ENCODE measurements at places on chromosomes 7 and 10.

- H3K36me3 ChIP-seq: no peaks in the 10 kb centered on the region
- H3K4me1 ChIP-seq: no peaks in the 10 kb centered on the region
- DNase-seq: no peak
These were observed 26.9 kb upstream of the SLC29A4 start for GRCh38 chr7:5255832-5256231.

- no peak for DNase-seq
- no peaks in the 10 kb centered on the region for H3K27me3 ChIP-seq
- no peak overlapping the region for H3K27ac ChIP-seq
- H3K4me1 ChIP-seq: no peaks in the 10 kb centered on the region
- no peak overlapping the region for H3K4me3 ChIP-seq
- H3K36me3 ChIP-seq: no peaks in the 10 kb centered on the region
These were observed 69.4 kb downstream of the C1GALT1 start for GRCh38 chr7:7251742-7252141.

- no peaks in the 10 kb centered on the region for H3K27me3 ChIP-seq
- H3K36me3 ChIP-seq: no peaks in the 10 kb centered on the region
- H3K4me3 ChIP-seq: no peak overlapping the region
- H3K4me1 ChIP-seq: no peaks in the 10 kb centered on the region
- H3K27ac ChIP-seq: no peak overlapping the region
These were observed 11.5 kb upstream of the GRIFIN start for GRCh38 chr7:2487586-2488271.

DNA sequence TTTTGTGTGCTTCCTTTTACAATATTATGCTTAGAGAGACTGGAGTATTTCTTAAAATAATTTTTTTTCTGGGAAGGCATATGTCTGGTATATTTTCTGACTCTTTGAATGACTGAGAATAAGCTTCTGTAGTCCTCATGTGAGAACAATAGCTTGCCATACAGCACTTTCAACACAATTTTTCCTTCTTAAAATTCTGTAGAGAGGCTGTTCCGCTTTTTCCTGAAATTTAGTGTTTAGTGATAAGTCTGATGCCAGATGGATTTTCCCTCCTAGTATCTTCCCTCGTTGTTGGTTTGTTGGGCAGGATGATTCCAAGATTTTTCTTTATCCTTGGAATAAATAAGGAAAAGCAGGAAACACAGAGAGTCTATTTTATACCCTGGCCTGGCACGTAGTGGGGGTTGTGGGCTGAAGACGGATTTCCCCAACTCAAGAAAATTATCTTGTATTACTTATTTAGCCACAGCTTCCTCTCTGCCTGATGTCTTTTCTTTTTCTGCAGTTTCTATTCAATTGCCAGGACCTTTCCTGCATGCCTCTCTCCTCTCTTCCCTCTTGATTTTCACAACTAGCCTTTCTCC is 111.2 kb downstream of the AOAH start:
- no peak overlapping the region for H3K4me3 ChIP-seq
- H3K27me3 ChIP-seq: no peaks in the 10 kb centered on the region
- no peak for DNase-seq
- no peaks in the 10 kb centered on the region for H3K36me3 ChIP-seq
- H3K27ac ChIP-seq: no peak overlapping the region
- H3K4me1 ChIP-seq: no peaks in the 10 kb centered on the region

- DNase-seq: no peak
- H3K4me1 ChIP-seq: no peaks in the 10 kb centered on the region
- no peaks in the 10 kb centered on the region for H3K27me3 ChIP-seq
- no peak overlapping the region for H3K4me3 ChIP-seq
These were observed 206.6 kb upstream of the GPR26 start for GRCh38 chr10:123459371-123460091.

- no peaks in the 10 kb centered on the region for H3K36me3 ChIP-seq
- H3K27me3 ChIP-seq: no peaks in the 10 kb centered on the region
- peaks cover 4% of the 10 kb centered on the region for H3K4me1 ChIP-seq
- H3K4me3 ChIP-seq: no peak overlapping the region
These were observed 147.3 kb downstream of the NRCAM start for GRCh38 chr7:108308903-108309302.

- DNase-seq: no peak
- H3K4me3 ChIP-seq: no peak overlapping the region
- H3K27me3 ChIP-seq: no peaks in the 10 kb centered on the region
- H3K27ac ChIP-seq: no peak overlapping the region
- no peaks in the 10 kb centered on the region for H3K4me1 ChIP-seq
These were observed 134.0 kb upstream of the NPS start for GRCh38 chr10:127415116-127415515.

DNA sequence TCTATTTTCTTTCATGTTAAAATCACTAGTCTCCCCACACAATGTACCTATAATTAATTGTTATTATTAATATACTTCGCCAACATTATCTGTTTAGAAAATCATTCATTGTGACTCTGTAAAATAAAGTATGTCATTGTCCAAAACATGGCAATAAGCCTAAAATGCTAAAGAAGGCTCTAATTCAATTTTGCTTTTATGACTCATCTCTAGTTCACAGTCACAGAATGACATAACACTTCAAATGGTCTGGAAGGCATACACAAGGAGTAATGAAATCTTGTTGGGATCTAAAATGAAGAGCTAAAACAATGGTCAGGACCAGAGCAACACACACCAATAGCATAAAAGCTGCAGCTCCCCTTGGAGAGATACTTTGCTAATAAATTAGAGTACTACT is 505.8 kb downstream of the GPAM start:
- no peaks in the 10 kb centered on the region for H3K4me1 ChIP-seq
- H3K27ac ChIP-seq: no peak overlapping the region
- H3K36me3 ChIP-seq: no peaks in the 10 kb centered on the region
- DNase-seq: no peak
- no peaks in the 10 kb centered on the region for H3K27me3 ChIP-seq
- H3K4me3 ChIP-seq: no peak overlapping the region

DNA sequence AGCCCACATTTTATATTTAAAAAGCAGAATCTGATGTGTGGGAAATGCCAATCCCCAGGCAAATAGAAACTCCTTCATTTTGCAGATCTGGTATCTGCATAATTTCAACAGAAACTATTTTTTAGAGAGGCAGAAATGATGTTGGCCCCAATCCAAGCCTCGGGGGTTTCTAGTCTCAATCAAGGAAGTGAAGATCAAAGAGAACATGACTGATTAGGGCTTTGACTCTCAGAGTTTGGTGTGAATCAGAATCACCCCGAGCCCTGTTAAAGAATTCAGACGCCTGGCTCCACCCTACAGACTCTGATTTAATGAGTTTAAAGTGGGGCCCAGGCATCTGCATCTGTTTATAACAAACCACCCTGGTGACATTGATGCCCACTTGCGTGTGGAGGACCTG is 36.7 kb upstream of the UBE2H start:
- no peak for DNase-seq
- no peak overlapping the region for H3K27ac ChIP-seq
- no peaks in the 10 kb centered on the region for H3K4me1 ChIP-seq
- no peak overlapping the region for H3K4me3 ChIP-seq

- peaks cover 33% of the 10 kb centered on the region for H3K36me3 ChIP-seq
- no peak overlapping the region for H3K27ac ChIP-seq
- H3K4me3 ChIP-seq: no peak overlapping the region
- H3K27me3 ChIP-seq: no peaks in the 10 kb centered on the region
- no peaks in the 10 kb centered on the region for H3K4me1 ChIP-seq
- no peak for DNase-seq
These were observed 3.9 kb upstream of the PYROXD2 start for GRCh38 chr10:98418665-98419468.

- H3K27me3 ChIP-seq: no peaks in the 10 kb centered on the region
- peaks cover 19% of the 10 kb centered on the region for H3K4me1 ChIP-seq
- H3K36me3 ChIP-seq: no peaks in the 10 kb centered on the region
- peak overlapping the region; percentile 48 for H3K4me3 ChIP-seq
- DNase-seq: peak; percentile 62
- peak overlapping the region; percentile 91 for H3K27ac ChIP-seq
These were observed 256.4 kb downstream of the KIAA1217 start for GRCh38 chr10:24465124-24465874.

- H3K4me1 ChIP-seq: no peaks in the 10 kb centered on the region
- H3K27me3 ChIP-seq: no peaks in the 10 kb centered on the region
- no peak overlapping the region for H3K27ac ChIP-seq
- DNase-seq: no peak
- H3K36me3 ChIP-seq: no peaks in the 10 kb centered on the region
These were observed 42.1 kb downstream of the TRIM24 start for GRCh38 chr7:138502023-138502767.

GRCh38 chr7:43769791-43770465 is 11.4 kb downstream of the BLVRA start:
- H3K4me1 ChIP-seq: peaks cover 5% of the 10 kb centered on the region
- DNase-seq: no peak
- H3K36me3 ChIP-seq: no peaks in the 10 kb centered on the region
- H3K27ac ChIP-seq: no peak overlapping the region
- no peak overlapping the region for H3K4me3 ChIP-seq

GRCh38 chr10:99123336-99123735 is 112.3 kb downstream of the HPSE2 start:
- no peaks in the 10 kb centered on the region for H3K27me3 ChIP-seq
- no peaks in the 10 kb centered on the region for H3K36me3 ChIP-seq
- H3K4me3 ChIP-seq: no peak overlapping the region
- no peaks in the 10 kb centered on the region for H3K4me1 ChIP-seq
- DNase-seq: no peak

GRCh38 chr7:27774717-27775328 is 34.9 kb downstream of the TAX1BP1 start:
- no peaks in the 10 kb centered on the region for H3K27me3 ChIP-seq
- no peaks in the 10 kb centered on the region for H3K36me3 ChIP-seq
- H3K27ac ChIP-seq: no peak overlapping the region
- no peak overlapping the region for H3K4me3 ChIP-seq
- no peaks in the 10 kb centered on the region for H3K4me1 ChIP-seq
- DNase-seq: no peak

- H3K4me3 ChIP-seq: no peak overlapping the region
- no peaks in the 10 kb centered on the region for H3K4me1 ChIP-seq
- no peak overlapping the region for H3K27ac ChIP-seq
- H3K36me3 ChIP-seq: no peaks in the 10 kb centered on the region
These were observed 790.3 kb upstream of the KCND2 start for GRCh38 chr7:119482671-119483070.

DNA sequence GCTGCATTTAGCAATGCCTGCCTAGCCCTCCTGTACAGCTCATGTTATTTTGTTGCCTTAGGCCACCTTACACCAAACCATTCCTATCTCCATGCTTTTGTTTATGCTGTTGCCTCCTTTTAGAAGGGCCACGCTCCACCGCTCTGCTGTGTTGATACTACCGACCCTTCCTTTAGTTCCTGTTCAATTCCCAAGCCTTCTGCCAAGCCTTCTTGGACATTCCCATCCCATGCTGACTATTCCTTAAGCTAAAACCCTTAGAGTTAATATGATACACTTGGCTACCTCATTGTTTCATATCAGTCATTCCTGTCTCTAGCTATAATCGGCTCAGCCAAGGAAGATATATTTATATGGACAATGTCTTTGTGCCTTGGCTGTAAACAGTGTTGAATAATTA is 705.5 kb downstream of the LRMDA start:
- no peaks in the 10 kb centered on the region for H3K27me3 ChIP-seq
- no peaks in the 10 kb centered on the region for H3K4me1 ChIP-seq
- no peak for DNase-seq
- no peak overlapping the region for H3K27ac ChIP-seq

DNA sequence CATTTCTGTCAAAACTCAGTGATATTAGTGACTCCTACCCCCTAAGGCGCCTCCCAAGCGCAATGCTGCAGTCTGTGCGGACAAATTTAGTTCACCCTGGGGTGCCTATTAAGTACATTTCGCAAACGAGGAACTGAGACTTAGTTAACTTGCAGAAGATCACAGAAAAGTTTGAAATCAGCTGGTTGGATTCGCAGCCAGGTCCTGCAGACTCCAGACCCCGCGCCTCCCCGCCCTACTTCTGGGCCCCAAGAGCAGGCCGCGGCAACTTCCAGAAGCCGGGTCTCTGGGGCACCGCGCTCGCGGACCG is 588 bp downstream of the CYREN start:
- no peaks in the 10 kb centered on the region for H3K36me3 ChIP-seq
- peaks cover 13% of the 10 kb centered on the region for H3K4me1 ChIP-seq
- H3K27me3 ChIP-seq: no peaks in the 10 kb centered on the region
- no peak for DNase-seq
- H3K4me3 ChIP-seq: peak overlapping the region; percentile 90

- no peaks in the 10 kb centered on the region for H3K27me3 ChIP-seq
- DNase-seq: no peak
- no peak overlapping the region for H3K4me3 ChIP-seq
- H3K36me3 ChIP-seq: no peaks in the 10 kb centered on the region
- H3K27ac ChIP-seq: no peak overlapping the region
- H3K4me1 ChIP-seq: no peaks in the 10 kb centered on the region
These were observed 128.5 kb upstream of the COL1A2 start for GRCh38 chr7:94266238-94266644.

DNA sequence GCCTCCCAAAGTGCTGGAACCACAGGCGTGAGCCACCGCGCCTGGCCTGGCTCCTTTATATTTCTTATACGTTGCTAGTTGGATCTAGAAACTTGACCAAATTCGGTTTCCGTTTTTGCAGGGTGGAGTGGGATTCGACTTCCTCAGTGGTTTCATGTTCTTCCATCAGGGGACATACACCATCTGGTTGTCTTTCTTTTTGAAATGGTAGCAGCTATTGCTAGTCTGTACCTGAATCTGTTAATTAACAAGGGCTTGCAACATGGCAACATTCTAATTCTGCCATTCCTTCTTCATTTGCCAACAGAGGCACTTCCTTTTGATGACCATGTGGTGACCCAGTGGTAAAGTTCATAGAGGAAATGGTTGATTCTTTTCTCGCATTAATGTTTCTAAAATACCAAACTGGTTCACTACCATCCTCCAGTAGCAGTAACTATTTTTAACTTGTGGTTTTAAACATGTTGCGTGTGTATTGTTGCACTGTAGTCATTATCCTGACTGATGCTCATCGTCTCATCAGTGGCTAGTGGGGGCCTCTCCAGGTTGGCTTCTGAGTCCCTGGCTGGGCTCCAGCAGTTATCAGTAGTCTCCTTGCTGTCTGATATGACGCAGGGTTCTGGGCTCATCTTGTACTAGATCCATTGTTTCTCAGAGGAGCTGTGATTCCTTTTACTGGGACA is 159.2 kb downstream of the RGS10 start:
- no peak overlapping the region for H3K4me3 ChIP-seq
- H3K27me3 ChIP-seq: no peaks in the 10 kb centered on the region

DNA sequence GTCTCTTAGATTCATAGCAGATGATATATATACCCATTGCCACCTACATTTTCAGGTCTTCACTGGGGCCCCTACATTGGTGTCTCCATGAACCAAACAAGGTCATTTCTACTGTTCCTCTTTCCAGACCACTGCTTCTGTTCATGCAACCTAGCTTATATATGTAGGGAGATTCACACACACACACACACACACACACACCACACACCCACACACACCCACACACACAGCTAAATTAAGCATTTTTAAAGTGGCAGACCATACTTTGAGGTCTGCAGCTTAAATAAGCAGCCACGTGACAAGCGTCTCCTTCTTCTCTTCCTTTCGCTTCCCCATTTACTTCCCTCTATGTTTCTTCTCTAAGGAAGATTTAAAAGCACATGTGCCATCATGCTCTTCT is 70.0 kb upstream of the CC2D2B start:
- H3K27me3 ChIP-seq: no peaks in the 10 kb centered on the region
- peaks cover 4% of the 10 kb centered on the region for H3K4me1 ChIP-seq
- H3K27ac ChIP-seq: no peak overlapping the region
- H3K4me3 ChIP-seq: no peak overlapping the region
